Karpas-422 (cell line): ENCODE measurements at places on chromosomes 4 and X.

- peak; percentile 75 for DNase-seq
Measured at GRCh38 chrX:57453901-57454300, 137.9 kb upstream of the ZXDB start.

DNA sequence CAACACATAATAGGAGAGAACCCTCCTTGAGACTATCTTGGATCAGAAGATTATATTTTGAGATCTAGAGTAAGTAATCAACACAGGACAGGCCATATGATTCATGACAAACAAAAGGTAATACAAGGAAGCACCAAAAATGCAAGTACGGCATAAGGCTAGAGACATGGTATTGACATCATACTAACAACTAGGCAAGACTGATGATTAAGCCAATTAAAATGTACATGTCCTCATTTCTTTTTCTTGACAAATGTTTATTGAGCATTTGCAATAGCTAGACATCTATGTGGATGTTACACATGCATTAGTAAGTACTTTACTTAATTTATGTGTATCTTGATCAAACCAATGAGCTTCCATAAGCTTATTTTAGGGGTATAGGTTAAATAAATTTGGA, 695.7 kb upstream of the GALNTL6 start:
- no peak for DNase-seq

- DNase-seq: peak; percentile 83
Measured at GRCh38 chr4:55866973-55867574, 13.6 kb downstream of the EXOC1 start.

DNA sequence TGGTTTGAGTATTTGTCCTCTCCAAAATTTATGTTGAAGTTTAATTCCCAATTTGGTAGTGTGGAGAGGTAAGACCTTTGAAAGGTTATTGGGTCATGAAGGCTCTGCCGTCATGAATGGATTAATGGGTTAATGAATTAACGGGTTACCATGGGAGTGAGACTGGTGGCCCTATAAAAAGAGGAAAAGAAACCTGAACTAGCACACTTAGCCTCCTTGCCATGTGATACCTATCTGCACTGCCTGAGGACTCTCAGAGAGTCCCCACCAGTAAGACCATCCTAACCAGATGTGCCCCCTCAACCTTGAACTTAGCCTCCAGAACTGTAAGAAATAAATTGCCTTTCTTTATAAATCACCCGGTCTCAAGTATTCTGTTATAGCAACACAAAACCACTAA, 39.3 kb downstream of the PAGE1 start:
- DNase-seq: peak; percentile 52

DNA sequence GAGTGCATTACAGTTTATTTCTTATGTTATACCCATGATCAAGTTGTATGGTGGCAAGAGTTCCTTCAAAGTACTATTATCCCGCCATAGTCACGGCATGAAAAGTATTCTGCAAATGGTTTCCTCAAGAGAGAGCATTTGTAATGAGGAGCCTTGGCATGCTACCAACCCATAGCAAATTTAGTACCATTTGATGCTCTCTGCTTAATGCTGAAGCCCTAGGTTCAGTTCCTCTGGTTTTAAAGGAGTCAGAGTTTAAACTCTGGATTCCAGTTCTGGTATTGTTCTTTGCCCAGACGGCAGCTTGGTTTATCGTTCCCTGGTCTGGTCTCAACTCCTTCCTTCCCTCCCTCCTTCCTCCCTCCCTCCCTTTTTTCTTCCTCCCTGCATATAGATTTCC, 371.3 kb downstream of the BMPR1B start:
- no peak for DNase-seq

- DNase-seq: no peak
Measured at GRCh38 chrX:12657433-12657832, 133.8 kb upstream of the PRPS2 start.

- no peak for DNase-seq
Measured at GRCh38 chrX:9318766-9319165, 146.1 kb upstream of the TBL1X start.

GRCh38 chr4:74487771-74488170, 42.8 kb downstream of the AREG start:
- no peak for DNase-seq
